EH (cell line): ENCODE measurements at places on chromosomes 16 and 17.
A peak's percentile ranks its signal among the peaks of the same experiment; 100 is the strongest.

DNA sequence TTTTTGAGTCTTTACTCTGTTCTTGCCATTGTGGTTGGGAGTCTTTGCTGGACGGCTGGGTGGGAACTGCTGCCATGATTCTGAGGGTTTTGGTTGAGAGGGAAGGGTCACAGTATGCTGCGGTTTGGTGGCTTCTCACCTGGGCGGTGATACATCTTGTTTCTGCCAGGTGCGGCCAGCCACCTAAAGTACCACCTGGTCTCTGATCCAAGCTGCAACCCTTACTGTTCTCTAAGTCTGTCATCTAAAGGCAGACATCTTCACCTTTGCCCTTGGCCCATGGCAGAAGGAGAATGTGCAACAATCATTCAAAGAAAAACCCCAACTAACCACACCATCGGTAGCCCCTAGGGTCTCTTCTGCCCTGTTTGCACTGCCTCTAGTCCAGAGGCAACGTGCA is 19.6 kb upstream of the MPO start:
- DNase-seq = no peak

- DNase-seq = no peak
Measured at GRCh38 chr16:61901689-61902088, 134.5 kb downstream of the CDH8 start.

DNA sequence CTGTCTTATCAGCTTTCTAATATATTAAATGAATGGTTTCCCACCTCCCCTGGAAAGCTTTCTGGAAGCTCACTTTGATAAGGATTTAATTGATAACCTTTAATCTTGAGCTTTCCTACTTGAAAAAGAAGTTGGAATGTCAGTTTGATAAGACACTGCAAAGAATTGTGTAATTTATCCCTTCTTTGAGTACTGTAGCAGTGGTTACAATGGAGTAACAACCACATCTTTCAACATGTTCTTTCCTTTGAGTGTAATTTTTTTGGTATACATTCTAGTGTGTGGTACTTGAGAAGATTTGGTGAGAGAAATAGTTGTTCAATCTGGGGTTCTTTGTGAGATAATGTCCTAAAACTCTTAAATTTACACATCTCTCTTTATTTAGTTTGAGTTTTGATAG is 43.4 kb downstream of the CPD start:
- no peak for DNase-seq

- no peak for DNase-seq
Measured at GRCh38 chr17:80376531-80376930, 38.4 kb upstream of the ENDOV start.

DNA sequence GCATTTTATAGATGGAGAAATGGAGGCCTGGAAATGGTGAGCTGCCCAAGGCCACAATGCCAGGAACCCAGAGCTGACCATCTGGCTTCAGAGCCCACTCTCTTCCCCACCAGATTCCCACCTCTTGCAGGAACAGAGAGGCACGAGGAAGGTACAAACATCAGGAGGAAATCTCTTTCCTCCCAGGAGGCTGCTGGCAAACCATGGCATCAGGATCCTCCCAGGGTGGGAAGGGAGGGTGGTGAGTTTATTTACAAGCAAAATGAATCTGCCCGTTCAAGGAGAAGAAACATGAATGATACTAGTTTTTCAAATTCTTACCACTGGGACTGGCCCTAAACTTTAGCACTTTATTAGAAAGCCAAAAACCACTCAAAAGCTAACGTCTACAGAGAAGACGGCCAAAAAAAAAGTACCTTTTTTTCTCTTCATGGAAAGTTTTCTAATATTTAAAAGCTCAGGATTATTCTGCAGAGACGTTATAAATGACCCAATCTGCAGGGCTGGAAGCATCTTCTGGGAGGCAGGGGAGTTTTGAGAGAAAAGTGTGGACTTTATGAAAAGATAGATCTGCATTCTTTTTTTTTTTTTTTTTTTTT is 79.1 kb downstream of the NXN start:
- DNase-seq = peak; percentile 29

DNA sequence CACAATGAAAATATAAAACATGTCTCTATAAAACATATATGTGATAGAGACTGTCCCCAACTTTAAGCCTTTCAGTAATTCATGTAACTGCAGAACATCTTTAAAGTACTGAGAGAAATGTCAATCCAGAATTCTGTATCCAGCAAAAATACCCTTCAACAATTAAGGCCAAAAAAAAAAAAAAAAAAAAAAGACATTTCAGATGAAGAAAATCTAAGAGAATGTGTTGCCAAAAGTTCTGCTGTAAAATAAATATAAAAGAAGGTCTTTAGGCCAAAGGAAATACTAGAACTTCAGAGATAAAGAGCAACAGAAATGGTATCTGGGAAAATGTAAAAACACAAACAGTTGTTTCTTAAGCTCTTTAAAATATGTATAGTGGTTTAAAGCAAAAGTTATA is 17.3 kb downstream of the BPTF start:
- DNase-seq = no peak

GRCh38 chr16:25079637-25080378 is 31.7 kb upstream of the LCMT1 start:
- DNase-seq = no peak

DNA sequence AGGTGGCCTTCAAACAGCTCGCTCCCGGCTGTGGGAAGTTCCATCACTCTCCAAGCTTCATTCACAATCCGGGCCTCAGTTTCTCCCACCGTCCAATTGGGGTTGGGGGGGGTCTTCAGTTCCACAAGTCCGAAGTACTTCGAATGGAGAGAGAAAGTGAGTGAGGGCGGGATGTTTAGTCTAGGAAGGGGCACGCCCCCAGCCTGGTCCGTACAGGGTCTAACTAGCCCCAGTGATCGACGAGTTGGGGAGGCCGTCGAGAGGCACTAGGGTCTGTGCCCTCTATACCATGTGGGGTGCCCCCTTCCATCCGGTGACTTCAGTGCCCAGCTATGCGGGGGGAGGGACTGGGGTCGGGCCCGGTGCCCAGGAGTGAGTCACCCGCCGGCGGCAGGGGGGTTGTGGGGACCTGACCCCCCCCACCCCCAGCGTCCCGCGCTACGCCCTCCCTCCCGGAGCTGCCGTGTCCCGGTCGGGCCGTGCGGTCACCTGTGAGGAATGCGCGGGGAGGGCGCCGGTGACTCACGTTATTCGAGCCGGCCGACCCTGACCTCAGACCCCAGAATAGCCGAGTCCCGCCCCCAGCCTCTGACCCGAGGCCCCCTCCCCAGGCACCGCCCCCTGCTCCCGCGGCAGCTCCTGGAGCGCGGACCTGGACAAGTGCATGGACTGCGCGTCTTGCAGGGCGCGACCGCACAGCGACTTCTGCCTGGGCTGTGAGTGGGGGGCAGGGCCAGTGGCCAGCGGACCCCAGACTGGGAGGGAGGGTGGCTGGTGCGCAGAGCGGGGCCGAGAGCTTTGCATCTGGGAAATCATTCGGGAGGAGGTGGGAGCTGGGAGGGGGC is 658 bp downstream of the TNFRSF12A start:
- DNase-seq = peak; percentile 91

GRCh38 chr16:81616321-81617020 is 162.6 kb upstream of the PLCG2 start:
- peak; percentile 72 for DNase-seq

- DNase-seq = no peak
Measured at GRCh38 chr16:6231398-6231797, 1101.2 kb upstream of the RBFOX1 start.

DNA sequence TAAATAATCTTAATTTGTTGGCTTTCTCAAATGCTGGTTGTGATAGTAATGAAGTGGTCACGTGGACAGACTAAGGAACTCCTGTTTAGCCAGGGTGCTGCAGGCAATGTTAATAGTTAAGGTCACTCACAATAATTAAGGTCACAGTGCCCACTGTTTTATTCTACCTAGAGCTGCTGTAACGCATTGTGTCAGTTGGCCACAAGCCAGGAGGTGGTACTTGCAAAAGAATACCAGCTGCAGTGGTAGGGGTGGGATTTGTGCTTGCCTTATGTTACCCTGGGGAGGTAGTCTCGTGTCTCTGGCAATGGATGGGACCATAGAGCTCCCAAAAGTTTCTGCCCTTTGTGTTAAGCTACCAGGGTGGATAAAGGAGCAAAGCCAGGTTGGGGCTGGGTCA is 969.1 kb upstream of the CDH8 start:
- no peak for DNase-seq

- DNase-seq = no peak
Measured at GRCh38 chr17:71480099-71480498, 640.7 kb upstream of the SOX9 start.

GRCh38 chr16:11708421-11708820 is 34.2 kb downstream of the TXNDC11 start:
- peak; percentile 49 for DNase-seq

DNA sequence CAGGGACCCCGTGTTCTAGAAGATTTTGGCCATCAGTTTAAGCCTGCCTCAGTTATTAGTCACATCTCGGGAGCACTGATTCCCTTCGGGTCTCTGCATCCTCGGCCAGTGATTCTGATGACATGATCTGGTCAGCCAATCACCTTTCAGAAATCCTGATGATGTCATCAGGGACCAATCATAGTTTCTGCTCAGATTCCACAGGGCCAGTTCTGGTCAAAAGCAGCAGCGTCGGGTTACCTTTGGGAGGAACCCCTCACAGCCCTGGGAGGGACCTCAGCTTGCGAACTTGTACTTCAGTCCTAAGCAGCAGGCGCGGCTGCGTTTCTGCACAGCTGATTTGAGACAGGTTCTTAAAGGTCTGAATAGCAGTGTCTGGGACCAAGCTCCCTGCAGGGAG is 13.9 kb downstream of the KDM8 start:
- peak; percentile 81 for DNase-seq

DNA sequence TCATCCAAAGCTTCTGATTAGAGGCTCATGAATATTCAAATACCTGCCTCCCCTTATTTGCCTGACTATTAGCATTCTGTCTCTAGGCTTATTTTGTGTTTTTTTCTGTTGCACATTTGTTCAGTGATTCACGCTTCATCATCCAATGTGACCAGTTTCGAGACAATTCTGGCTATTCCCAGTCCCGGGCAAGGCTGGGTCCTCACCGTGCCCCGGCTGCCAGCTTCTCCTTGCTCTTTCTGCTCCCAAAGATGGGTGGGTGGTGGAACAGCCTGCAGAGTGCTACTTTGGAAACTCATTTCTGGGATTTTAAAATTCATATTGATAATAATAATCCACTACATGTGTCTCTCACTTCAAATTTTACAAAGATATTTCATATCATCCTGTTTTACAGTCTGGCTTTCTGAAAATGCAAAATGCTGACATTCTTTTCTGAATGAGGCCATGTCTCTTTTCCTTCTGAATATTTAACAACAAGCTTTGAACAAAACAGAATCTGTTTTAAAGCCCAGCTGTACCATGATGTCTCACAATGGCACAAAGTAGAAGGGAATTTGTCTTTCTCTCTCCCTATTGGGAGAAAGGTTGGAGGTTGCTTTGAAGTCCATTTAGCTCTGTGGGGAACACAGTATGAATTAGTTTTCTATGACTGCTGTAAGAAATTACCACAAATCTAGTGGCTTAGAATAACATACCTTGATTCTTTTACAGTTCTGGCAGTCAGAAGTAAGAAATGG is 116.9 kb upstream of the CDH13 start:
- no peak for DNase-seq

DNA sequence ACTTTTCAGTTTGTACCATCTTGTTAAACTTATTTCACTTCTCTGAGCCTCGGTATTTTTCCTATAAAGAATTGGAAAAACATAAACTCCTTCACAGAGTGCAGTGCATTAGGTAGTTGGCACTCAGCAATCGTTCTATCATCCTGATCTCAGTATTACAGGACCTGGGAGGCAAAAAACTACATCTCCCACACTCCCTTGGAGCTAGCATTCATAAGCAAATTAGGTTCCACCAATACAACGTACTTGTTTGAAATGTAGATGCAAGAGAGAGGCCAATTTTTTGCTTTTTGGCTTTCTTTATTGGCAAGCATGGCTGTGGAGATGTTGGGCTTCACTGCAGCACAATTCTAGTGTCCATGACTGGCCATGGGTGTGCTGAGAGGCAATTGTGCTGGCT is 285.2 kb downstream of the CA10 start:
- no peak for DNase-seq

DNA sequence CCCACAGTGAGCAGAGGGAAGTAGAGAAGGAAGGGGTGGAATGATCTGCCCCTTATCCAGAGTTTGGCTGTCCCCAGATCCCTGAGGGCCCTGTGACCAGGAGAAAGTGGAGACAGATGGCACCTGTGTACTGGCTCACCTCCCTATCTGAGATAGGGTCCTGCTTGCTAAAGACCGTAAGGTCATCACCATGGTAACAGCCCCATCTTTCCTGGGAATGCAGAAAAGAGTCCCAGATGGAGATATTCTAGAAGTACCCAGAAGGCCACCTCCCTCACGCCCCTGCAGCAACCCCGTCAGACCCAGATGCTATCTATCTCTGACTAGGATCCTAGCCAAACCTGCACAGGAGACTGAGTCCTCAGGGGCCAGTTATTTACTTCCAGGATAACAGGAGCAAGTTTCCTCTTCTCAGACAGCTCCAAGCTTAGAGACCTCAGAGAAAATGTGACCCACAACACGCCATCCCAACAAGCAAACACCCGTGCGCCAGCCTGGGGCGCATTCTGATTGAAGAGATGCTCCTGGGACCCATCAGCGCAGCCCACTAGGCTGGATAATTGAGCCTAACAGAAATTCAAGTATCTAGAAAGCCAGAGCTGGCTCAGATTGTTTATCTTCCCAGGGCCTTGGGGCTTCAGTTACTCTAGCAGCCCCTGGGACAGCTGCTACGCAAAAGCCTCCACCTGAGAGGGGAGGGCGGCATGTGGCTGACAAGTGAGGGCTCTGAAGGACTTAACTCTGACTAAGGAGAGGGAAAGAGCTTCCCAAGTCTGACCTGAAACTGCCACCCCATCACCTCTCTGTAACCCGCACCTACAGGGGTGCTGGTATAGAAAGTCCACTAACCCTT is 1.9 kb downstream of the ORMDL3 start:
- no peak for DNase-seq

DNA sequence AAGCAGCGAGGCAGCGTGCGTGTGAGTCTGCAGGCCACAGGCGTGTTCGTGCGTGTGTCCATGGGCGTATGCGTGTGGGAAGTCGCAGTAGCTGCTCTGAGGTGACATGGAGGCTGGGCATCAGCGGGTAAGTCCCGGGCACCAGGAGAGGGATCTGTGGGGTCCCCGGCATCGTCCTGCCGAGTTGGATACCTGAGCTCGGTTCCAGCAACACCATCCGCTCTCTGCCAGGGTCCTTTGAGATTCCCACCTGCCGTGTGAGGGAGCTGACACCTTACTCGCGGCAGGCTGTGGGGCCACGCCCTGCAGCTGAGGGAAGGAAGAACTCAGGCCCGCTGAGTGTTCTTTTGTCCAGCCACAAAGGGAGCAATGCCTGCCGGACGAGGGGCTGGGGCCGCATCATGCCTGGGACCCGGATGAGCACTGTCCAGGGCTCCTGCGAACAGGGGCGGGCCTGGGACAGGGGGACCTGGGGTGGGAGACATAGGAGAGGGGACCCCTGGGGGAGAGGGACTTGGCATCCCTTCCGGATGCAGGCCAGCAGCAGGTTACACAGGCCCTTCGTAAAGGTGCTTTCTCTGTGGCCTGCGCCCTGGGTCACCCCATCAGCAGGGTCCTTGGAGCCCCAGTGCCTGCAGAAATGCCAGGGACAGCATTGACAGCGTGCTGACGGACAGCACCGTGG is 5.0 kb upstream of the SNAI3 start:
- DNase-seq = no peak
